Stimulated activated CD8-positive, alpha-beta memory T cell treated with anti-CD3 and anti-CD28 coated beads, Interleukin-15, amount 100 ng/mL, for 4 hours (primary cell): ENCODE measurements at places on chromosomes 4 and X.

DNA sequence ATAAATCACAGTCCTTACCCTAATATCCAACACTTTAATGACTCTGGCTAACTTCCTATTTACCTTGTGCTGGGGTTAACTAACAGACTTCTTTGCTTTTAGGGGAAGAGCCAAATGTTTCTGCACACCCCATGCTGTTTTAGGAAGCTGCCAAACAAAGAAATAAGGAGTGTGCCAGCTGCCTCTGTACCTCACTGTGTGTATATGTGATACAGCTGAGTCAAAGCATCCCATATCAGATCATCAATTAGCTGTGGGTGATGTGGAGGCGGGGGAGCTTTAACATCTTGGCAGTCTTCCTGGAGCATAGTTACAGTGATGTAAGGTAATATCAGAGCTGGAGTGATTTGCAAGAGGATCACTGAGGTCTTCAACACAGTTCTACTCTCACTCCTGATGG is 95.4 kb downstream of the COL25A1 start:
- no peak for DNase-seq

DNA sequence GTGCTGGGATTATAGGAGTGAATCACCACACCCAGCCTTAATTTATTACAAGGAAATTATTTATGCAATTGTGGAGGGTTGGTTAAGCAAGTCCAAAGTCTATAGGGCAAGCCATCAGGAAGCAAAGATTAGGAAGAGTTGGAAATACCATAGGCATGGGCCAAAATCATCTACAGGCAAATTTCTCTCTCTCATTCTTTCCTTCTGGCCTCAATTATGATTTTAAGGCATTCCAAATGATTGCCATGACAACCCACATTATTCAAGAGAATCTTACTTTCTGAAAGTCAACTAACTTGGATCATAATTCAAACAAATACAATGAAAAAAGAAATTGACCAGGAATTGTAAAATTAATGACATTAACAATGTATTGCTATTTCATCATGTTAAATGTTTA is 400.8 kb downstream of the GPM6A start:
- no peak for DNase-seq

DNA sequence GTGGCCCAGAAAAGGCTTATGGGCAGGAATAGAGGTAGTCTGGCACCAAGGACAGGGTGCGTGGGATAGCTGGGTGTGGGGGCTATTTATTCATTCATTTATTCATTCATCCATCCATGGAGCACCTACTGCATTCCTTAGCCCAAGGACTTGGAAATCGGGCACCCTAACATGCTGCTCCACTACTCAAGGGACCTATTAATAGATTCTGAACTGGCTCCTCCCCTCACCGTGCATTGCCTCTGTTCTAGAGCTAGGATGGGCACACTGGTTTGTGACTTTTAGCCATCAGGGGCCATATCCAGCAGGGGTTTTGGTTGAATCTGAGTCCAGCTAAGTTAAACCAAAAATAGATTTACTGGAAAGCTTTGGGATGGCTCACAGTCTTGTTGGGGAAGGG is 30.6 kb upstream of the PJA1 start:
- no peak for DNase-seq

DNA sequence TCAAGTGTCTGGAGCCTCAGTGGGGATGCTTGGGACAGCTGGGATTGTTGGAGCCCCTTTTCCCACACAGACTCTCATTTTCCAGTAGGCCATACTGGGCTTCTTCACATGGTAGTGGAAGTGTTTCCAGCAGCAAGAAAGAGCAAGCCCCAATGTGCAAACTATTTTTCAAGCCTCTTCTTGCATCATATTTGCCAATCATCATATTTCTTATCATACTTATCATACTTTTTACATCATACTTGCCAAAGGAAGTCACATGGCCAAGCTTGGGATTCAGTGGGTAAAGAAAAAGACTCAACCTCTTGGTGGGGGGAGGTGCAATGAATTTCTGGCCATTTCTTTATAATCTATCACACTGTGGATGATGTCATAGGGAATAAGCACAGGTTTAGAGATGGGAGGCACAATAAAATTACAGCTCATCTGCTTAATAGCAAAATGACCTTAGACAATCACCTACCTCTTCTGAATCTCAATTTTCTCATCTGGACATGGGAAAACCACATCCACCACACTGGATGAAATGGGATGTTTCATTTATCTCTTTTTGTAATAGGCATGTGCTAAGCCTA is 174.2 kb downstream of the MID1IP1 start:
- no peak for DNase-seq

DNA sequence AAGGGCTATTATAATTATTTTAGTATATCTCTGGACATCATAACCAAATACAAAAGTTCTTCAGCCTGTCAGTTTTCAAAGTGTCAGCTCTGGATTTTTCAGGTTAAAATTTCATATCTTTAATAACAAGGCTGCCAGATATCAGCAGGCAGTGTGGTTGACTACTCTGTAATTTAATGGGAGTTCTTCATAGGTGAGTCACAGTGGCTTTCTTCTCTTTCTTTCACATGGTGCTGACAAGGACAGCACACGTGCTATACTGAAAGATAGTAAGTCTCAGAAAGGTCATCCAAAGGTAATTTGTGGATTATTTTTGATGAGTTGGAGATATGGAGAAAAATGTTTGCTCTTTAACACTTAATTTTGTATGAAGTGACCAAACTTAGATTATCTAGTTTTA is 43.2 kb downstream of the GALNT7 start:
- no peak for DNase-seq

DNA sequence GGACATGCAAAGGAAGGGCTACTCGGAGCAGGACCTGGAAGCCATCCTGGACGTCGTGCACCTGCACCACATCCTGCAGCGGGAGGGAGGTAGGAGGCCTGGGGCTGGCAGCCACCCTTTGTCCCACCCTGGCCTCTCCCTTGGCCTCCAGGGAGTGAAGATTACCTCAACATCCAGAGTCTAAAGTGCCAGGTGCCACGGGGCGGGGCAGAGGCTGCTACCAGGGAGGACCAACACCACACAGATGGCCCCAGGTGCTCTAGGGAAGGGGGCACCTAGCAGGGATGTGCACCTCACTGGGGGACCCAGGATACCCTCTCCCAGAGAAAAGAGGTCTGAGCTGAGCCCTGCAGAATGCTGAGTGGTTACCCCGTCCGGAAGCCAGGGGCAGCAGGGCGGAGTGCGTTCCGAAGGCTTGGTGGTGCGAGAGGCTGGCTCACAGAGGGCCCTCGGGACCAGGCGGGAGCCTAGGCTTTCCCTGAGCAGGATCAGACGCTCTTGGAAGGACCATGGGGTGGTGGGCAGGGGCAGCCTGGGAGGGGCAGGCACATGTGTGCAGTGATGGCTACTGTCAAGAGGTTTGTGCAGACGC is 16.1 kb downstream of the ABCD1 start:
- no peak for DNase-seq

GRCh38 chr4:186021461-186022167 is 47.3 kb upstream of the TLR3 start:
- no peak for DNase-seq

DNA sequence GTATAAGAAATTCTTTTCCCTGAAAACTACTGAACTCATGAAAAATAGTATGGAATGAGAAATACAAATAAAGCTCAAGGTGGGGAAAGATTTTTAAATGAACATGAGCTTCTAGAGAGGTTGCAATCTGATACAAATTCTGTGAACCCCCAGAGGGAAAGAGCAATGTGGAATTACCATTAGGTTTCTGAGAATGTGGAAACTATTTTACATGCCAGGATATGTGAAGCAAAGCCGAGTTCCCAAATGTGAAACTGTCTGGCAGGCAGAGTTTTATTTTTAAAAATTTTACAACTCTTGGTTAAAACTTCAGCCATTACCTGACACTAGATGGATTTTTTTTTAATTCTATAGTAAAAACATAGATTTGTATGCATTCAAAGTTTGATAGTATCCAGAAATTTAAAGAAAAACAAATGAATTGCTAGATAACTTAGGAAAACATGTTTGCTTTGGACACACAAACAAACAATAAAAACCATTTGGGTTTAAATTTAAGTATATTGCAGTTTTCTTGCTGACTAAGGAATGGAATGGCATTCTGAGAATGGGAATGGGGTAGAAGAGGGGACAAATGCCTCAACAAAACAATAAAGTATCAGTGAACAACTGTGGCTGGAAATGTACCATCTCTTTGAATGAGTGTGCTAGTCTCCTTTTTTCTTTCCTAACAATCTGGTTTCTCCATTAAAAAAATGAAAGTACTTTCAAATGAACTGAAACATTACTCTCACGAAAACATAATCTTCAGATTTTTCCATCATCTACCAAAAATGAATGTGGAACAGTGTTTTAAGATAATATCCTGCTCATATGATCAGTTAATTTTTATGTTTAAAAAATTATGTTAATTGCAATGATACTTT is 99.6 kb downstream of the PCDH18 start:
- no peak for DNase-seq

DNA sequence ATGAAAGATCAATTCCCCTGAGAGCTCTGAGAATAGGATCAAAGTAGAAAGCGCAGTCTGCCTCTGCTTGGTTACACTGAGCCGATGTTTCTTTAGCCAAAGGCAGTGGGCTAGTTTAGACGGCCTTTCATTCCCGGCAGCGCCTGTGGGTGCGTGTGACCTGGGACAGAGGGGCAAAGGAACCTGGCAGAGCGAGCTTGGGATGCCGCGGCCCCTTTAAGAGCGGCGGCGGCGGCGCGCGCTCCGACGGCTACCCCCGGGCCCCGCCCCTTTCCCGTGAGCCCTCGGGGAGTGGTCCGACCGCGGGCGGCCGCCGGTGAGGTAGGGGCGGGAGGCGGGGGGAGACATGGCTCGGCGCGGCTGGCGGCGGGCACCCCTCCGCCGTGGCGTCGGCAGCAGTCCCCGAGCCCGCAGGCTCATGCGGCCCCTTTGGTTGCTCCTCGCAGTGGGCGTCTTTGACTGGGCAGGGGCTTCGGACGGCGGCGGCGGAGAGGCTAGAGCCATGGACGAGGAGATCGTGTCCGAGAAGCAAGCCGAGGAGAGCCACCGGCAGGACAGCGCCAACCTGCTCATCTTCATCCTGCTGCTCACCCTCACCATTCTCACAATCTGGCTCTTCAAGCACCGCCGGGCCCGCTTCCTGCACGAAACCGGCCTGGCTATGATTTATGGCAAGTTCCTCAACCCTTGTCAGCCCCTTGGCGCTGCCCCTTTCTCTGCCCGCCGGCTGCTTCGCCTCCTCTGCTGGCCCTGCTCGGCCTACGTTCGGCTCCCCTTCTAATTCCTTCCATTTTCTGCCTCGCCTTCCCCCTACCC is at the start of gene SLC9A6:
TSS of gene SLC9A6 (plus strand) at position 279 of the 816 bp plus-strand sequence. CDS start at position 503, 224 bp downstream.
- peak; percentile 44 for DNase-seq

DNA sequence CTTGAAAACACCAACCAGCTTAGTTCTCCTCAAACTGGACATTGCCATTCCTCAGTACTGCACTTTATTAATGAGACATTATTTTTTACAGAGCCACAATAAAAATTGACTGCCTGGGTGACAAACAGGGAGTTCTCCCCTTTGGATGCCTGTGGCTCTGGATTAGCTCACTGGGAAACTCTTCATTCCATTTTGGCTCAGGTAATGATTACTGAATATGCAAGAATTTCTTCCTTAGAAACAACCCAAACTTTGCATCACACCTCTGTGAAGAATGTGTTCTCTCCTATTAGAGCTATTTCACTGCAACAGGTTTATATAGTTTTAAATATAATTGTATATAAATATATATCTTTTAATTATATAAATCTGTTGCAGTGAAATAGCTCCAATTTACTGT is 2065.8 kb downstream of the ARAP2 start:
- DNase-seq = no peak

GRCh38 chr4:182017038-182017437 is 226.2 kb upstream of the TENM3 start:
- no peak for DNase-seq

- no peak for DNase-seq
Observed at GRCh38 chr4:99341426-99341825, 11.1 kb downstream of the ADH1C start.

- DNase-seq = no peak
Observed at GRCh38 chrX:42778096-42778495, at the start of gene PPP1R2C. Gene PPP1R2C, minus strand, starts transcription at chrX:42778163. Its CDS starts 84 bp downstream, at chrX:42778079.

- DNase-seq = no peak
Observed at GRCh38 chr4:137956256-137956655, 285.9 kb downstream of the SLC7A11 start.

DNA sequence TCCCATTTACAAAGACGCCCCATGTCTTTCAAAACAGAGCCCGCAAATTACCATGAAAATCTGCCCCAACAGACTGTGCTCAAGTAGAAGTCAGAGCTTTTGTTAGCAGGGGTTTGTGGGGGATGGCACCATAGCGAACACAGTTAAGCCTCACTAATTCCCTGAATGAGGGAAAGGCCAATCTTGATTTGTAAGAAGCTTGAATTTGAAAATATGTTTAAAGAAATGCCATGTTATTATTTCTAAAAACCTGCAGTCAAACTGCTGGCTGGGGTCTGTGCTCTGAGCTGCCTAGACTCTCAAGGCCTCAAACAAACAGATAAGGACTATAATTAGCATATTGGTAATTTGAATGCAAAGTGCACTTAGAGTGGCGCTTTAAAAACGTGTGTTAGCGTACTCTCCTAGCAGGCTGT is 9.4 kb upstream of the PAK3 start:
- no peak for DNase-seq

DNA sequence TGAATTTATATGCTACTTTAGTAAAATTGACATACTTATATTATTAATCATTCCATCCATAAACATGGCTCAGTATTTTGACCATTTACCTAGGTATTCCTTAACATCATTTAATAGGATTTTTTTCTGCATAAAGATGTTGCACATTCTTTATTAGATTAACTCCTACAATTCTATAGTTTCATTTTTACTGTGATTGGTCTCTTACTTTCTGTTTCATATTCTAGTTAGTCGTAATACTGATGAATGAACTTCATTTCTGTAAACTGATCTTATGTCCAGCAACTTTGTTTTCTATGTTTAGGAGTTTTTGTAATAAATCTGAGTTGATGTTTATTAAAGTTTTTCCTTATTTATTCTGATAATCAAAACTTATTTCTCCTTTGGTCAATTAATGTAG is 278.2 kb upstream of the CXXC4 start:
- no peak for DNase-seq

GRCh38 chrX:55011294-55011693 is 11.1 kb downstream of the APEX2 start:
- no peak for DNase-seq

- no peak for DNase-seq
Observed at GRCh38 chr4:83677656-83678055, 141.7 kb downstream of the GPAT3 start.

DNA sequence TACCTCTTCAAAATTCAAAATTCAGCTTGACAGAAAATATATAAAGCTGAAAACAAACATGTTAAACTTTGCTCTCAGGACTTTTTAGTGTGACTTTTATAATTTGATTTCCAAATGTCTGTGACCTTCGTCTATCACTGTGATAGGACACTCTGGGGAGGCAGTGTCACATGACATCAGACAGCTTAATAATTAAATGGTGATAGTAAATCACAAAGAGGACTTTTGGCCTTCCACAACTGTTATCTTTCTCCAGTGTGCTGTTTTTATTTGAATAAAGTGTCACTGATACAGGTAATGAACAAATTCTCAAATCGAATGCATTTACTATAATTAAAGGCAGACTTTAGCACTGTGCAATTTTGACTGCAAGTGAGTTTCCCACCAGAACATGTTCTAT is 83.1 kb downstream of the MID1 start:
- DNase-seq = no peak
